ENCODE measurements at places on chromosomes 12 and 14.

DNA sequence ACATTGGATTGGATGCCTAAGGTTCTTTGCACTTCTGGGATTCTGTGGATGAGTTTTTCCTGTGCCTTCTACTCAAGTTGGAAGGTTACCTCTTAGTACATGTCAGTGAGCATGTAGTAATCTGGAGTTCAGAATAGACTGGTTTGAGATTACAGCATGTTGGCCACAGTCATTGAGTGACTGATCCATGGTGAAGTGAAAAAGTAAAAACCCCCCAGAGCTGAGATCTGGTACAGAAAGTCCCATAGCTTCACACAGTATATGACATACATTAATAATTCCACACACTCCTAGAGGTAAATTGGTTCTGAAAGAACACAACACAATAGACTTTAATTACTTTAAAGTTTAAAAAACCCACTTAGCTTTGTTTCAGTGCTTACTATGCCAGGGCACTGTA, 11.9 kb upstream of the CCND2 start:
- H3K4me3 ChIP-seq = no peak overlapping the region
- no peaks in the 10 kb centered on the region for H3K27me3 ChIP-seq
- no peak overlapping the region for H3K27ac ChIP-seq
- peaks cover 26% of the 10 kb centered on the region for H3K4me1 ChIP-seq
- no peak for DNase-seq

- H3K36me3 ChIP-seq = peaks cover 60% of the 10 kb centered on the region
- peaks cover 38% of the 10 kb centered on the region for H3K4me1 ChIP-seq
- peak overlapping the region; percentile 77 for H3K27ac ChIP-seq
- peak; percentile 72 for DNase-seq
Measured at GRCh38 chr12:55724226-55724939, 4.2 kb downstream of the RDH5 start.

DNA sequence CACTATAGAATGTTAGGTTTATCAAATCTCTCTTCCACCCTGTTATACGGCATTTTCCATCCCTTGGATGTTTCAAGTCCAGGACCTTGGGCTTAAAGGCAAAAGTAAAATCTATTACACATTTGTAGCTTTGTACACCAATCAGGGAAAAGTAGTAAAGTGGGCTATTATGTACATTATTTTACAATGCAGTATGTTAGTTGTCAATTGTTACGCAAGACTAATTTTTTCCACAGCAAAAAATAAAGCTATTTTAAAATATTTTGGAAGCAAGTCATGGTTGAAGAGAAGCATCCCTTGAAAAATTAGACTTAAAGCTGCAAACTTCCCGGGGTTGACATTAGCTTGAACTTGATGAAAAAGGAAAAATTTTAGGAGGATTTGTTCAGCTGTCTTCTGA, 476.2 kb downstream of the DIO2 start:
- no peaks in the 10 kb centered on the region for H3K27me3 ChIP-seq
- no peak overlapping the region for H3K27ac ChIP-seq
- H3K36me3 ChIP-seq = no peaks in the 10 kb centered on the region
- peaks cover 4% of the 10 kb centered on the region for H3K4me1 ChIP-seq
- DNase-seq = no peak
- no peak overlapping the region for H3K4me3 ChIP-seq

GRCh38 chr12:64635356-64635998, 25.2 kb downstream of the RASSF3 start:
- H3K4me1 ChIP-seq = peaks cover 86% of the 10 kb centered on the region
- H3K27me3 ChIP-seq = no peaks in the 10 kb centered on the region
- peak overlapping the region; percentile 63 for H3K27ac ChIP-seq
- no peak for DNase-seq

GRCh38 chr12:128856791-128857078, 3.5 kb downstream of the GLT1D1 start:
- H3K4me3 ChIP-seq = no peak overlapping the region
- DNase-seq = no peak
- H3K27ac ChIP-seq = no peak overlapping the region
- H3K36me3 ChIP-seq = no peaks in the 10 kb centered on the region

DNA sequence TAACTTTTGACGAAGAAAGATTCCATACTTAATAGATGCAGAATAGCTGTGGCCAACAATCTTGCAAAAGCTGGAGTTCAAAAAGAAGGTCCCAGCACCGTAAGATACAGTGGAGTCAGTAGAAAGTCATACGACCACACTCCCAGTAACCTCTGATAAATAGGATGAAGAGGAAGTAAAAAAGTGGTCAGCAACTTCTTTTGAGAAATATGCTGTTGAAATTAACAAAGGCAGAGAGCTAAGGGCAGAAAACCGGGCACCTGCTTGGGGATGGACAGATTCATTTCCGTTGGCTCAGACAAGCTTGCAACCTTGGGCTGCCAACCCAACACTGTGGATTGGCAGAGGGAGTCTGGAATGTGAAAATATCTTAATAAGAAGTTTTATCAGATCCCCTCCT, 40.0 kb downstream of the BTG1 start:
- H3K36me3 ChIP-seq = peaks cover 7% of the 10 kb centered on the region
- H3K27ac ChIP-seq = peak overlapping the region; percentile 74
- H3K4me3 ChIP-seq = peak overlapping the region; percentile 51
- H3K27me3 ChIP-seq = no peaks in the 10 kb centered on the region
- peaks cover 63% of the 10 kb centered on the region for H3K4me1 ChIP-seq

- peak; percentile 80 for DNase-seq
- H3K27me3 ChIP-seq = peaks cover 20% of the 10 kb centered on the region
- no peak overlapping the region for H3K27ac ChIP-seq
- no peak overlapping the region for H3K4me3 ChIP-seq
Measured at GRCh38 chr14:106564058-106564643, 1037.8 kb downstream of the TMEM121 start.

GRCh38 chr12:51818566-51819300, 29.8 kb downstream of the FIGNL2 start:
- H3K4me3 ChIP-seq = no peak overlapping the region
- peaks cover 8% of the 10 kb centered on the region for H3K27me3 ChIP-seq
- no peak overlapping the region for H3K27ac ChIP-seq
- peaks cover 28% of the 10 kb centered on the region for H3K4me1 ChIP-seq
- DNase-seq = no peak

DNA sequence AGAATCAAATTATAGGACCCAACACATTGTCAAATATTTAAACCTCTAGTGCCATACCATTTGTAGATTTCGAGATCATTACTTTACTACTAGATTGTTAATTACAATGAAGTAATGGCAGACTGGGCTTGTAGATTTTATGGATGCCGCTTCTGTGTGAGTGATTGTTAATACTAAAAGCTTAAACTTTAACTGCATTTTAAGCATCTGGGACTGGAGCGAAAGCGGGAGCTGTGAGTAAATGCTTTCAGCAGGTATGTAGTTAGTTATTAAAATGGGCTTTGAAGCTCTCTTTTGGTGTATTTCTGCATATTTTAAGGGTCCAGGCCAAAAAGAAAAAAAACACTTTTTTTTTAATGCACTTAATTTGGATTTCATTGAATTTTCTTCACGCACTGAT, 519.3 kb downstream of the MED13L start:
- no peaks in the 10 kb centered on the region for H3K4me1 ChIP-seq
- no peak overlapping the region for H3K4me3 ChIP-seq
- H3K36me3 ChIP-seq = no peaks in the 10 kb centered on the region
- peaks cover 15% of the 10 kb centered on the region for H3K27me3 ChIP-seq

DNA sequence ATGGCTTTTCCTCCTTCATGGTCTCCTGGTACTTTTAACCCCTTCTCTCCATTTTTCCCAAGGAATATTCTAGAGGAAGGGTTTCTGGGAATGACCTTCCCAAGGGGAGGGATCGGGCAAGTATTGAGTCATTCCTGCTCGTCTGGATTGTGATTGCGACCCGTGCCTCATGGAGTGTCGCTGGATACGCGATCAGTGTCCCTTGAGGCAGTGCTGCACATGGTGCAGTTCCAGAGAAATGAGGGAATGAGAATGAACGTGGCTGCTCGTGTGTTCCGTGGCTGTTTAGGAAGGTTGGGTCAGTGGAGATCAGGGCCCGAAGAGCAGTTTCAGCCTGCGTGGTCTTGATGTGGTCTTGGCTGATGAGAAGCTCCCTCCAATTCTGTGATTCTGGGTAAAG, 234.4 kb downstream of the CACNA1C start:
- peak; percentile 1 for DNase-seq
- H3K27ac ChIP-seq = peak overlapping the region; percentile 9
- peaks cover 45% of the 10 kb centered on the region for H3K27me3 ChIP-seq

- no peaks in the 10 kb centered on the region for H3K36me3 ChIP-seq
- H3K4me3 ChIP-seq = no peak overlapping the region
- no peak overlapping the region for H3K27ac ChIP-seq
- H3K27me3 ChIP-seq = peaks cover 25% of the 10 kb centered on the region
Measured at GRCh38 chr14:101463566-101464171, 97.6 kb upstream of the DIO3 start.

DNA sequence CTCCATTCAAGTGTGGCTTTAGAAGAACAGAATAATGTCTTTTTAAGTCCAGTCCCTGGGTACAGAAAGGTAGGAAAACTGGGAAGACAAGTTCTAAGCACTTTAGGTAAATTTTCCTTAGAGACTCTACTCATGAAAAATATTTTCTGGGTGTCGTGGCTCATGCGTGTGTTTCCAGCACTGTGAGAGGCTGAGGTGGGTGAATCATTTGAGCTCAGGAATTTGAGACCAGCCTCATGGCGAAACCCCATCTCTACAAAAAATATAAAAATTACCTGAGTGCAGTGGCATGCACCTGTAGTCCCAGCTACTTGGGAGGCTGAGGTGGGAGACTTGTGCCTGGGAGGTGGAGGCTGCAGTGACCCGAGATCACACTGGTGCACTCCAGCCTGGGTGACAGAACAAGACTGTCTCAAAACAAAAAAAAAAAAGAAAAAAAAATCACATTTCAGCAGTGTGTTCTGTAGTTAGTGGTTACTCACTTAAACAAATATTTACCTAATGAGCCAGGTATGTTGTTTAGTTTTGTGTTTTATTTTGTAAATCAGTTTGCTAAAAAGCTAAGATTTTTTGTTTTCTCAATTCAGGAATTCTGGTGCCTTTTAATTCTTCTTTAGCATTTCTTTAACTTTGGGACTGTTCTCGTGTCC, 52.3 kb upstream of the RD3L start:
- no peak for DNase-seq
- no peak overlapping the region for H3K27ac ChIP-seq
- no peak overlapping the region for H3K4me3 ChIP-seq
- H3K4me1 ChIP-seq = no peaks in the 10 kb centered on the region
- H3K36me3 ChIP-seq = no peaks in the 10 kb centered on the region
- H3K27me3 ChIP-seq = peaks cover 22% of the 10 kb centered on the region

GRCh38 chr12:15691388-15691787, 97.8 kb downstream of the EPS8 start:
- H3K27ac ChIP-seq = no peak overlapping the region
- H3K4me3 ChIP-seq = no peak overlapping the region
- no peak for DNase-seq
- H3K4me1 ChIP-seq = peaks cover 2% of the 10 kb centered on the region
- peaks cover 3% of the 10 kb centered on the region for H3K27me3 ChIP-seq

- H3K36me3 ChIP-seq = no peaks in the 10 kb centered on the region
- no peak overlapping the region for H3K4me3 ChIP-seq
- peak; percentile 56 for DNase-seq
- H3K4me1 ChIP-seq = no peaks in the 10 kb centered on the region
- peaks cover 7% of the 10 kb centered on the region for H3K27me3 ChIP-seq
Measured at GRCh38 chr12:124036657-124037109, 63.7 kb downstream of the ZNF664 start.

GRCh38 chr14:61380984-61381383, 59.6 kb downstream of the PRKCH start:
- peak overlapping the region; percentile 78 for H3K27ac ChIP-seq
- H3K4me1 ChIP-seq = no peaks in the 10 kb centered on the region
- H3K4me3 ChIP-seq = peak overlapping the region; percentile 14
- DNase-seq = no peak
- no peaks in the 10 kb centered on the region for H3K27me3 ChIP-seq

GRCh38 chr12:123621101-123621500, 12.4 kb downstream of the EIF2B1 start:
- H3K27ac ChIP-seq = peak overlapping the region; percentile 79
- no peak overlapping the region for H3K4me3 ChIP-seq
- no peaks in the 10 kb centered on the region for H3K27me3 ChIP-seq
- no peak for DNase-seq
- H3K36me3 ChIP-seq = peaks cover 89% of the 10 kb centered on the region
- H3K4me1 ChIP-seq = peaks cover 12% of the 10 kb centered on the region

GRCh38 chr14:70753518-70753953, 55.8 kb downstream of the MAP3K9 start:
- no peak for DNase-seq
- H3K36me3 ChIP-seq = peaks cover 35% of the 10 kb centered on the region
- H3K4me1 ChIP-seq = no peaks in the 10 kb centered on the region
- H3K27ac ChIP-seq = no peak overlapping the region
- H3K27me3 ChIP-seq = no peaks in the 10 kb centered on the region

DNA sequence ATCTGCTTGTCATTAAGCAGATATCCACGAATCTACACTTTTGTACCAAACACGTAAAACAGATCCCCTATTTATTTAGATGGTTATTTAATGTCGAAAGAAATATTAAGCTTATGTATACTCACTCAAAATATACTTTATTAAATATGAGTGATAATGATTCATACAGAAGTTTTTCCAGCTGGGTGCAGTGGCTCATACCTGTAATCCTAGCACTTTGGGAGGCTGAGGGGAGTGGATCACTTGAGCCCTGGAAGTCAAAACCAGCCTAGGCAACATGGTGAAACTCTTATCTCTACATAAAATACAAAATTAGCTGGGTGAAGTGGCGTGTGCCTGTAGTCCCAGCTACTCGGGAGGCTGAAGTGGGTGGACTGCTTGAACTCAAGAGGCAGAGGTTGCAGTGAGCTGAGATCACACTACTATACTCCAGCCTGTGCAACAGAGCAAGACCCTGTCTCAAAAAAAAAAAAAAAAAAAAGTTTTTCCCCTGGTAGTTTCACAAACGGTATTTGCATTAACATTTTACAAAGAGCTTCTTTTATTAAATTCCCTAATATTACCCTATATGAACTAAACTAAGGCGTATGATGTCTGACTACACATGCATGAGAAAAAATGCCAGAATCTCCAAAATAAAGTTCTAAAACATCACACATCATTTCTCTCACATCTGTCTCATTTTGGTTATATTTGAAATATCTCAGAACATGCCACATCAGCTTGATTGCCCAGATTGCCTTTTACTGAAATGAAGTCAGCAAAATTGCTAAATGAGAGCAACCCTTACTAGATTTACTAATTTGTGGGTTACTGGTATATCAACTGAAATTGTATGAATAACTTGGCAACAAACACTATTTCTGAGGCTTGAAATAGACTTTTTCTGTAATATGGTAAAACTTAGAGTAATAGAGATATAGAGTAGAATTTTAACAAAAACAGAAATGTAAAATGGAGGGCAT, 74.9 kb downstream of the PAWR start:
- no peaks in the 10 kb centered on the region for H3K27me3 ChIP-seq
- no peaks in the 10 kb centered on the region for H3K36me3 ChIP-seq

DNA sequence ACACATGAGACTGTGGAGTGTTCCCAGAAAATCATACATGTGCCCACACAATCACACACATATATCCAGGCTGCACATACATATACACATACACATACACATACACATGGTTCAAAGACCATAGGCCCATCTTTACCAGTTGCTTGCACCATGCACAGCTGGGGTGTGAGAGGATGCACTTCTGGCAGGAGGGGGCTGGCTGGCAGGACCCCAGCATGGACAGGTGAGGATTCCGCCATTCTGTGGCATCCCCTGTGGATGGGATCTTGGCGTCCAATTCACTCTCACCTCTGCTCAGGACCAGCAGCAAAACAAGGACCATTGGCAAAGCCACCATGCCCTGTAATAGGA, 7.0 kb downstream of the ITGB7 start:
- no peaks in the 10 kb centered on the region for H3K27me3 ChIP-seq
- no peak for DNase-seq
- H3K36me3 ChIP-seq = peaks cover 69% of the 10 kb centered on the region
- peaks cover 81% of the 10 kb centered on the region for H3K4me1 ChIP-seq
- peak overlapping the region; percentile 87 for H3K27ac ChIP-seq

All from activated T-cell treated with anti-CD3 and anti-CD28 coated beads, Interleukin-2, amount 50 U/mL, for 24 hours (primary cell).